ENCODE measurements at places on chromosomes 1 and 21. TPM values are rescaled to one million over a fixed set of nuclear protein-coding genes. Genes with fewer than 3 reads are reported as not detected.

GRCh38 chr1:22584970-22585369 lies 21.7 kb downstream of the EPHA8 start:
- no peaks in the 10 kb centered on the region for H3K4me1 ChIP-seq
- H3K4me3 ChIP-seq = no peak overlapping the region
- no peak overlapping the region for H3K27ac ChIP-seq
- H3K36me3 ChIP-seq = no peaks in the 10 kb centered on the region

Gene RASSF5
- total RNA-seq = 1.8 TPM

Gene AMY2A
- total RNA-seq = not detected

DNA sequence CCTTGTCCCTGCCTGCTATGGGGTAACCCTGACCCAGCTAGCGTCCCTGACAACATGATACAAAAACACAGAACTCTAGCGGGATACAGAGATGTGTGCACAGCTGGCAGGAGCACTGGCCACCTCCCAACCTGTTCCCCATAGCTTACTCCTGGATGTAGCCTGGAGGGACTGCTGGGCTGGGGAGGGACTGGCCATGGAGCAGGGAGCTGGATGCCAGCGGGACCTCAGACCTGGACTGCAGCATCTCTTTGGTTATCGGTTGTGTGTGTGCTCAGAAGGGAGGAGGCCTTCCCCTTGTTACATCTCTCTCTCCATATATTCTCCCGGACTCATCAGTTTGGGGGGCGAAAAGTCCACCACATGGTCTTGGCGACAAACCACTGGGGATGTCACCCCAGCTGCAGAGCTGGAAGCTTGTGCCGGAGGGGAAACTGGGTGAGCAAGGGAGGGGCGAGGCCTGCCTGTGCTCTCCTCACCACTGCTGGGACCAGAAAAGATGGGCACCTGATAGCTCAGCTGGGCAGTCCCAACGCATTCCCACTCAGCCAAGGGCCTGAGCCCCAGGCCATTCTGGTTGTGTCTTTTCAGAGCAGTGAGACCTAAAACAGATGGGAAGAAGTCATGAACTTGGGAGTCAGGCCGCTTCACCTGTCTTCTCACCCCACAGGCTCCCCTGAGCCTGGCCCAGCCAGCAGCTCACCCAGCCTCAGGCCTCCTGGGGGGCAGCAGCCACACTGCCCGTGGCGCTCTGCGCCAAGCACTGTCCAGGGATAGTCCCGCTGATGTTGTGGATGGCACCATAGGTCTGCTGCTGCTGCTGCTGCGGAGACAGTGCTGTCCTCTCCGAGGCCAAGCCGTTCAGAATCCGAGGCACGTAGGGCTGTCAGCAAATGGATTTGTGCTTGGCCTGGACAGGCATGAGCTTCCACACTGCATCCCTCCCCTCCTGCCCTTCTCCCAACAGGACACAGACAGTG lies 35.6 kb downstream of the TMEM63A start:
- no peaks in the 10 kb centered on the region for H3K27me3 ChIP-seq
- no peaks in the 10 kb centered on the region for H3K36me3 ChIP-seq
- no peaks in the 10 kb centered on the region for H3K4me1 ChIP-seq
- no peak overlapping the region for H3K4me3 ChIP-seq
- H3K27ac ChIP-seq = no peak overlapping the region

GRCh38 chr21:39348355-39349210 lies at the start of gene HMGN1:
Gene HMGN1 (minus strand): TSS chr21:39349088. CDS start chr21:39348917, 171 bp downstream.
- no peak for DNase-seq
- H3K27me3 ChIP-seq = no peaks in the 10 kb centered on the region
- H3K36me3 ChIP-seq = peaks cover 43% of the 10 kb centered on the region
- H3K4me3 ChIP-seq = peak within 1 kb of the TSS; percentile 100
- peaks cover 12% of the 10 kb centered on the region for H3K4me1 ChIP-seq

Gene CHRNB2
- 3.6 TPM for total RNA-seq

Gene TMEM52
- total RNA-seq = 15.0 TPM

DNA sequence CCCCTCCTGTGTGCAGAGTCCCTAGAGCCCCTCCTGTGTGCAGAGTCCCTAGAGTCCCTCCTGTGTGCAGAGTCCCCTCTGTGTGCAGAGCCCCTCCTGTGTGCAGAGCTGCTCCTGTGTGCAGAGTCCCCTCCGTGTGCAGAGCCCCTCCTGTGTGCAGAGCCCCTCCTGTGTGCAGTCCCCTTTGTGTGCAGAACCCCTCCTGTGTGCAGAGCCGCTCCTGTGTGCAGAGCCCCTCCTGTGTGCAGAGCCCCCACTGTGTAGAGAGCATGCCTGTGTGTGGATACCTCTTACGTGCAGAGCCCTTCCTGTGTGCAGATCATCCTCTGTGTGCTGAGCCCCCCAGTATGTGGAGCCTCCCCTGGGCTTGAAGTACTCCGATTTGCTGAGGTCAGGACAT lies 8.3 kb upstream of the HES5 start:
- no peak overlapping the region for H3K27ac ChIP-seq
- no peaks in the 10 kb centered on the region for H3K27me3 ChIP-seq
- no peak overlapping the region for H3K4me3 ChIP-seq
- H3K36me3 ChIP-seq = no peaks in the 10 kb centered on the region
- no peak for DNase-seq
- H3K4me1 ChIP-seq = no peaks in the 10 kb centered on the region

DNA sequence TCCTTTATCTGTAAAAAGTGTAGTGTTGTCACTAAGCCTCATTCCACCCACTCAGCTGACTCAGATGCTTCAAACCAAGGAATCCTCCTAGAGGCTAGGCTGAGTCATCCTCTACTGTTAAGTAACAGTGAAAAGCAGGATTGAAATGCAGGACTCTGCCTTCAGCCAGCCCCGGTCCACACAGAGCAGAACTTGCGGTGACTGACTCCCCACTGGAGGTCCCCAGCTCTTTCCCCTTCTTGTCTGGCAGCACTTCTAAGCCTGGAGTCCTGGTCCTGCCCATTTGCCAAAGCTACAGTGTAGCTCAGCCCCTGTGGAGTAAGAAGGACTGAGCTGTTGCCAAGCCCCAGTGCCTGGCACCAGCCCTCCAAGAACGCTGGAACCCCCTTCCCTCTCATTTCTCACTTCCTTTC lies 1.7 kb downstream of the RAB7B start:
- H3K27me3 ChIP-seq = peaks cover 22% of the 10 kb centered on the region
- no peak overlapping the region for H3K4me3 ChIP-seq
- H3K4me1 ChIP-seq = no peaks in the 10 kb centered on the region
- no peak for DNase-seq
- no peaks in the 10 kb centered on the region for H3K36me3 ChIP-seq
- H3K27ac ChIP-seq = no peak overlapping the region

Gene SETSIP
- not detected for total RNA-seq

Gene SDHC
- 216 TPM for total RNA-seq
